ENCODE measurements at places on chromosomes 4 and X.

DNA sequence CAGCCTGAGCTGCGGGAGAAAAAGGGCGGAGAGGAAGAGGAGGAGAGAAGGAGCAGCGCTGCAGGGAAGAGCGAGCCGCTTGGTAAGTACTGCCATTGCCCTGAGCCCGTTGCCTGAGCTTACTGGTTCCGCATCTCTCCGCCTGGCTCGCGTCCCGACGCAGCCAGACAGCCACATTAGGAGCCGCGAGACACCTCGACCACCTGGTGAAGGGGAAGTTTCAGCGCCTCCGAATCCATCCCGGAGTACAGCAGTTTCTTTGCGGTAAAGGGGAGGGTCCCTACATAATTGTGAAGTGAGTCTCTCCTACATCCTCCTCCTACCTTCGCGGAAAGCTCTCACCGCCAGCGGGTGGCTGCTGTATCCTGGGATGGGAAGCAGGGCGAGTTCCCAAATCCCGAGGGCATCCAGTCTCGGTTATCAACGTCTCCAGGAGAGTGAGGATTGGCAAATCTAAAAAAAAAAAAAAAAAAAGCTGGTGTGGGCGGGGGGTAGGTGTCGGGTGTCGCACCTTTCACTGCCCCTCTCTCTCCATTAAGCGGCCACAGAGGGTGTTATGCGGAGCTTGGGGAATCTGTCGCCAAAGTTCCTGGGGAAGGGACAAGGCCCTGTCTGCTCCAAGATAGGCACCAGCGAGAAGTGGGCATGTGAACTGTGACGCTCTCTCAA is 7.9 kb downstream of the TBX22 start:
- no peak for DNase-seq

DNA sequence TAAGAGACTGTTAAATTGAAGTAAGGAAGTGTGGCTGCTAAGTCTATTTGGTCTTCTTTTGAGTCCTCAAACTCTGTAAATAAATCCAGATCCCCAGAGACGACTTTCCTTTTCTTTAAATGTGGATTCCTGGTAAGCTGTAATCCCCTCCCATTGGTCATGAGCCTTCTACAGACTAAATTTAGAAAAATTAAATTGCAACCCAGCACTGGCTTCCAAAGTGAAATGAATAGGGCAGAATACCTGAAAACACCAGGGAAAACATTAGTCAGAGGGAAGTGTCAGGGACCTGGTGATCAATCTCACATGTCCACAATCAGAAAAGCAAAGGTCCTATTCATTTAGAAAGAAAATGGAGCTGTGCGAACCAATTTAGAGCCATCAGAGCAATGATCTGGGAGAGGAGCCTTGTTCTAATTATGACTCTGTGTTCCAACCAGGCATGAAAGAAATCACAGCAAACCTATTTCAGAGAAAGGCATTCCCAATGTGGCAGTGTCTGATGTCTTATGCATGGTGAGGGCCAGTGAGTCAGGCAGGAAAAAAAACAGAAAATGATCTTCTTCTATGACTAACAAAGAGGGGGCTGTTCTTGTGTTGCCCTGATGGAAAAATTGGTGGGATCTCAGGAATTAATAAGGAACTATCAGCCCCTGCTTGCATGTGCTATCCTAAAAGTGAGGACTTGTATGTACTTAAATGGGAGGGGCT is 19.8 kb upstream of the CCDC149 start:
- no peak for DNase-seq

DNA sequence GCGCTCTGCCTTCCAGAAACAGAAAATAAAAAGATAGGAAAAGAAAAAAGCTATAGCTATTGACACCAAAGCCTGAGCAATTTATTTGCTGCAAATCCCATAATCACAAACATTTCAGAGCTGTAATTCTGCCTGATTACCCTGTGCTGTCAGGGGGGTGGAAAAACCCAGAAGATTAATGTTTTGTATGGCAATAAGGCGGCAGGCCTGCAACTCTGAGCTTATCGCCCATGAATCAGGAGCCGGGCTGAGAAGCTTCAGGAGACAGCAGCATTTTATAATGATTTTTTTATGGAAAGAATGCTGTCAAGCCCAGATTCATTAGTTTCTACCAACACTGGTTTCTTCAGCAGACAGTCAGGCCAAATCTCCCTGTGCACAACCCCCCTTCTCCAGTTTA is 82.6 kb upstream of the TMEM164 start:
- DNase-seq, result no peak

- DNase-seq, result no peak
Observed at GRCh38 chr4:62006108-62006507, 806.0 kb downstream of the ADGRL3 start.

DNA sequence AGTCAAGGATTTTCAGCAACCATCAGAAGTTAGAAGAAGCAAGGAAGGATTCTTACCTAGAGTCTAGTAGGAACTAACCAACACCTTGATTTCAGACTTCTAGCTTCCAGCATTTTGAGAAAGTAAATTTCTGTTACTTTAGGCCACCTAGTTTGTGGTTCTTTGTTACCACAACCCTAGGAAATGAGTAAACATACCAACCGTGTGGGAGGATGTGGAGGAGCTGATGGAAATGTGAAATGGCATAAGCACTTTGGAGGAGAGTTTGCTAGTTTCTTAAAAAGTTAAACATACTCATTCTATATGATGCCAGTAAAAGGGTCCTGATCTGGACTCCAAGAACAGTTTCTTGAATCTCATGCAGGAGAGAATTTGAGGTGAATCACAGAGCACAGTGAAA is 679.4 kb downstream of the PDHA2 start:
- no peak for DNase-seq

GRCh38 chr4:124025428-124025827 is 628.8 kb downstream of the SPRY1 start:
- DNase-seq, result no peak

GRCh38 chrX:100969936-100970335 is 428 bp downstream of the ARL13A start:
- DNase-seq, result no peak

DNA sequence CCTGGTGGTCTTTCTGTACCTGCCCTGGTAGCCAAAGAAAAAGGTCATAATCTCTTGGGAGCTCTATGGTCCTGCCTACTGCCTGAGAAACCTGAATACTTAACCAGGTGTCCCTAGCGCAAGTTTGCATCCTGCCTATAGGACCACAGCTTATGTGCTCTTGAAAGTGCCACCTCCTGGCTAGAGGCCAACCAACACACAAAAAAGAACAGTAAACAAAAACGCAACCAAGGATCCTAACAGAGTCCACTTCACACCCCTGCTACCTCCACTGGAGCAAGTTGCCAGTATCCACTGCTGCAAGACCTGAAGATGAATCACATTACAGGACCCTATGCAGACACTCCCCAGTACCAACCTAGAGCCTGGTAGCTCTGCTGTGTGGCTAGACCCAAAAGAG is 103.2 kb upstream of the PABPC5 start:
- no peak for DNase-seq

- no peak for DNase-seq
Observed at GRCh38 chr4:101044766-101045165, 302.6 kb downstream of the PPP3CA start.

GRCh38 chr4:30619679-30620078 is 100.5 kb upstream of the PCDH7 start:
- no peak for DNase-seq

DNA sequence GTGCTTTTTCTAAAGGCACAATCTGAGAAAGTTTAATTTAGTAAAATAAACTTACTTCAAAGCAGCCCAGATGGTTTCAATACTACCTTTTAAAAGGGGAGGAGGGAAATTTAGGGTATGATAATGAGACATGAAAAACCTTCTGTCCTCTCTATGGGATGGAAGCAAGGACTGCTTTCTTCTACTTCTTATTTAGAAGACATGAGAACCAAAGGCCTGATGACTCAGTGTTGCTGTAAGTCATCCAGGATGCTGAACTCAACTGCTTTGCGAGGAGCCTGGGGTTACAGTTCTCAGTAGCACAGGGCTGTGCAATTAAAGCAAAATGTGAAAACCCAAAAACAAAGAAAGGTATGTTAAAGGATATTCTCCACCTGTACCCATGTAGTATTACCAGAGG is 140.8 kb upstream of the EDNRA start:
- DNase-seq, result no peak

DNA sequence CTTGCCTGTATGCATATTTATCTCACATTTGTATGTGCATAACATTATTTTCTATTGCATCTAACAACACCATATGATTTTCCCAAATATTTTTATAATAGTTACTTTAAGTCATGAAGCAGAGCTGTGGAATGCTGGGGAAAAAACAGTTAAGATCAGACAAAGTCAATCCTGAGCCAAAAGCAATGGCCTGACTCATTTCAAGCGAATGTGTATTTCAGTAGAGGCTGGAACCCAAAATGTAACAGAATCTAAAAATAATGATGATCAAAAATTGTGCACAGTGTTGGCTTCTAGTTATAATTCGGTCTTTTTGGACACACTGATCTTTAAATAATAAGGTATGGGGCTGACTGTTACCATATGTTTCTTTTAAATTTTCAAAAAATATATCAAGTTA is 516.2 kb upstream of the ADGRL3 start:
- no peak for DNase-seq

- DNase-seq, result no peak
Observed at GRCh38 chr4:122914938-122915337, 7.5 kb downstream of the NUDT6 start.

DNA sequence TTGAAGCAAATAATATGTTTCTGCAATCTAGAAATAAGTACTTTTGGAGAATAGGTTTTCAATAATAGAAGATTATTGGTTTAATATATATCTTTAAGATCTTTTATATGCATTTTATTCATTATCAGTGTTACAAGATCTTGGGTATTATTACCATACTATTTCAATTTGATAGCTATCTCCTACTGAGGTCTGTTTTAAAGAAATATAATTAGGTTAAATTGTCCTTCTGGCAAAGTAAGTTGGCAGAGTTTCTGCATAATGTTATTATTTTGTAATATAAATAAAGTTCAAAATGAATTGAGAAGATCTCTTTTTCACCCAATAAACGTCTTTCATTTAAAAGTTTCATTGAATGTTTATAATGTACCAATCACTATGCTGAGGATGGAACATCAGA is 443.7 kb downstream of the FAT4 start:
- DNase-seq, result no peak

All from stimulated activated CD4-positive, alpha-beta T cell treated with anti-CD3 and anti-CD28 coated beads, Interleukin-1b, Interleukin-23, amount 100 ng/mL, for 48 hours (primary cell).